ENCODE measurements at places on chromosomes 12 and 14. TPM values are rescaled to one million over a fixed set of nuclear protein-coding genes. Genes with fewer than 3 reads are reported as not detected.

DNA sequence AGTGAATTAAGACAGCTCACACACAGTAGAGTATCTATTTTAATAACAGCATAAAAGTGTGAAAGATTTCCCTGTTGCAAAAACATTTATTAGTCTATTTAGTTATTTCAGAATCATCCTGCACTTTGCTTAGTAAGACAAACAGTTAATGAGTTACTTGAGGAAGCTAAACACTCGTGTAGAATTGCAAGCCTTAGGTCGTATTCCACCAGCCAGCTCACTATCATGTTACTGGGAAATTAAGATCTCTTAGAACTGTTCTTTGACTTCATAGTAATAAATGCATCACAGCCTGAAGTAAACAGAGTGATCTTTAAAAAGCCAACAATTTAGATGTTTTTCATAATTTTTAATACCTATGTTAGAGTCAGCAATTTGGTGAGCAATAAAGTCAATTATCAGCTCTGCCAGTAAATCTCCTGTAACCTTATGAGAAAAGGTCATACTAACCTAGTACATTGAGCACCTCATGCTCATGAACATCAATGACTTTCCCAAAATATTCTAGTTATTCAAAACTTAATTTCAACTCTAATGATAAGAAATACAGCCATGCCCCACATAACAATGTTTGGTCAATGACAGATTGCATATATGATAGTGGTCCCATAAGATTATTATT, 26.7 kb upstream of the ETNK1 start:
- no peak for ATAC-seq

- ATAC-seq: no peak
These were observed 9.0 kb downstream of the DYNC1H1 start for GRCh38 chr14:101973356-101973755.

DNA sequence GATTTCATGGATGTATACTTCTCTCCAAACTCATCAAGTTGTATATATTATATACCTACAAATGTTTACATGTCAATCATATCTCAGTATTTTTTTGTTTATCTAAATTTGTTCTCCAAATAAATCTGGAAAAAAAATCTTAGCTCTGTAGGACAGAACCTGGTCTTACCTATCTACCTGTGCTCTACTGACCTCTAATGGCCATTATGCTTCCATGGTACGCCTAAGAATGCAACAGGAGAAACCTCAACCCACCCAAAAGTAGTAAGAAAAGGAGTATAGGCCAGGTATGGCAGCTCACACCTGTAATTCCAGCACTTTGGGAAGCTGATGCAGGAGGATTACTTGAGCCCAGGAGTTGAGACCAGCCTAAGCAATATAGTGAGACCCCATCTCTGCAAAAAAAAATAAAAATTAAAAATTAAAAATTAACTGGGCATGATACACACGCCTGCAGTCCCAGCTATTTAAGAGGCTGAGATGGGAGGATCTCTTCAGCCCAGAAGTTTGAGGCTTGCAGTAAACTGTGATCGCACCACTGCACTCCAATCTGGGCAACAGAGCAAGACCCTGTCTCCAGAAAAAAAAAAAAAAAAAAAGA, 8.7 kb downstream of the OR11H4 start:
- no peak for ATAC-seq

Gene MEG3
- not detected for total RNA-seq

Gene SLC10A1
- total RNA-seq: not detected

Gene CCDC197
- not detected for total RNA-seq

Data from activated T-helper 17 cell treated with anti-CD3 and anti-CD28 coated beads, Interleukin-2, amount 50 U/mL, for 72 hours (primary cell).